GM13976 (cell line): ENCODE measurements at places on chromosomes 4 and X.
A peak's percentile ranks its signal among the peaks of the same experiment; 100 is the strongest.

DNA sequence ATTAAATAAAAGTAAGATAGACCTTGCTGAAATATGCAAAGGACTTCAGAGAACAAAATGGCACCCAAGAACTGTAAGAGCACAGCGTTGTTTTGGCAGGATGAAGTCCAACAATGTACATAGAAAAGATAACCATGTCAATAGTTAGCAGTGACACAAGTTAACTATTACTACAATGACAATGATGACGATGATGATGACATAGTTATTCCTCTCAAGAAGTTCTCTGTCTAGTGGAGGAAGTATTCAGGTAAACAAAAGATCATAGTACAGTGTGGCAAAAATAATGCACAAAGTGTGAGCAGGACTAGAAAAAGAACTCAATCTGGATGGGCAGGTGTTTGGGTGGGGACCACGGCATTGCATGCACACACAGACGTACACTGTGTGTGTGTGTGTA lies 75.3 kb upstream of the STIM2 start:
- no peak for DNase-seq

DNA sequence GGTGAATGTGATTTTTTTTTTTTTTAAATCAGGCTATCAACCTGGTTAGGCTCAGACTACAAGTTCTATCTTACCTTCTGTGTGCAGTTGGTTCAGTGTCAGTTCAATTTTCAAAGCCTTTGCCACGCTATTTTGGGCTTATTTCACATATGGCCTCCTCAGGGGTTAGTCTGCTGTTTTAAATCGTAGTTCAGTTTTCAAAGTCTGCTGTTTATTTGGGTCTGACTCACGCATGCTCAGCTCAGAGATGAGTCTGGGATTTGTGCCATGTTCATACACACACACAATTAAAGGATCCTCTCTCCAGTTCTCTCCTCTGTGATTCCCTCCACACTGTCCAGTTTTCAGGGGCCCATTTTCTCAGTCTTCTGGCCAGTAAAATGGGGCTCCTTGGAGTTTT lies 32.3 kb upstream of the ZFX start:
- no peak for DNase-seq

DNA sequence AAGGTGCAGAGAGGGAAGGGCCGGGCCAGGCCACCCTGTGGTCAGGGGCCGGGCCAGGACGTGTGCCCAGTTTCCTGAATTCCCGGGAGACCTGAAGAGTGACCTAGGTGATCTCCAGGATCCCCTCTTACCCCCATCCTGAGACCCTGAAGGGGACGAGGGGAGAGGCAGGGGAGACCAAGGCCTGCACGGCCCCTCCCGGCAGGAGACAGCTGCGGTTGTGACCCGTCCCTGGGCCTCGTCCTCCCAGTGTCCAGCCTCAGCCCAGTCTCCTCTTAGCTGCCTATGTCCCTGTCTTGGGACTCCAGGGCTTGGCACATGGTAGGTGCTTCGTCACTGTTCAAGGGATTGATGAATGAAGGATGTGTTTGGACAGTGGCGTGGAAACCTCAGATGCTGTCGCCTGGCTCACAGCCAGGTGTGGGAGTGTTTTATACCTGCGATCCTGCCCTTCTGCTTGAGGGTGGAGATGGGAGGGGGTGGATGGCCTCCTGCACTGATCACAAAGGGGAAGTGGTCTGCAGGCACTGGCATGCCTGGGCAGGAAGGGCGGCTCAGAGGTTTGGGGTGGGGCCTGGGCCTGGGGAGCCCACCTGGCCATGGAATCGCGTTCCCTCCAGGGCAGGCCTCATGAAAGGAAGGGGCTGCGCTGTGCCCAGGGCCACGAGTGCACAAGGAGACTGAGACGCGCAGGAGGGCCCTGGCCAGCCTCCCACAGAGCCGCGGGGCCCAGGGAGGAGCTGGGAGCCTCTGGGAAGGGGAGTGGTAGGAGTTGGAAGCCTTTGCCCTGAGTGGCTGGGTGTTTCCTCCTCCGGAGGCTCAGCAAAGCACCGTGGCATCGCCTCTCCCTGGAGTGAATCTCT lies 6.9 kb downstream of the SH3TC1 start:
- no peak for DNase-seq

GRCh38 chrX:4547213-4547836 lies 833.9 kb upstream of the PRKX start:
- DNase-seq: peak; percentile 36

- DNase-seq: no peak
Observed at GRCh38 chr4:54077812-54078211, 13.4 kb upstream of the CHIC2 start.

DNA sequence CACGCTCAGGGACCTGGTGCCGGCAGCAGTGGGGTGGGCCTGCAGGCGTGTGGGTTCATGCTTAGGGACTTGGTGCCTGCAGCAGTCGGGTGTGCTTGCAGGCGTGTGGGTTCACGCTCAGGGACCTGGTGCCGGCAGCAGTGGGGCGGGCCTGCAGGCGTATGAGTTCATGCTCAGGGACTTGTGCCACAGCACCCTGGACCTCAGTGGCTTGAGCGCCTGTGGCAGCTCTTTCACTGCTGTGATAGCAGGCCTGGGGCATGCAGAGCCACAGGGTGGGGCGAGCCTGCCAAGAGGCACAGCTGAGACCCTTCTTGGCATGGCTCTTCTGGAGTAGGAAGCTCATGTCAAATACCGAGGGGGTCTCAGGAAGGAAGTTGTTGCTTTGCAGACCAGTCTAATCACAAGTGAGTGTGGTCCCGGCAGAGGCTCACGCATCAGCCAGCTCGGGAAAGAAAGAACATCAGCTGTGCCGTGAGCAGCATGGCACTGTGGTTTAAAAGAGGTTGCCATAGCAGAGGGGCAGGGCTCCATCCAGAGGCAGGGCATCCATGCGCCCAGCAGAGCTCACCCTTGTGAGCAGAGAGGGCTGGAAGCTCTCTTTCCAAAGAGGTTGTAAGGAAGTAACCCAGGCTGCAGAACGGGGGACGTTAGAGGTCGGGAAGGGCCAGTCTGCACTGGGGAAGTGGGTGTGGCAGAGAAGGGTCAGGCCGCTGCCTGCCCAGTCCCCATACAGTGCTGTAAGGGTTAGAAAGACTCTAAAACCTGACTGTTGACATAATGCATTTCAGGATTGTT lies 21.1 kb downstream of the PIGG start:
- DNase-seq: no peak

DNA sequence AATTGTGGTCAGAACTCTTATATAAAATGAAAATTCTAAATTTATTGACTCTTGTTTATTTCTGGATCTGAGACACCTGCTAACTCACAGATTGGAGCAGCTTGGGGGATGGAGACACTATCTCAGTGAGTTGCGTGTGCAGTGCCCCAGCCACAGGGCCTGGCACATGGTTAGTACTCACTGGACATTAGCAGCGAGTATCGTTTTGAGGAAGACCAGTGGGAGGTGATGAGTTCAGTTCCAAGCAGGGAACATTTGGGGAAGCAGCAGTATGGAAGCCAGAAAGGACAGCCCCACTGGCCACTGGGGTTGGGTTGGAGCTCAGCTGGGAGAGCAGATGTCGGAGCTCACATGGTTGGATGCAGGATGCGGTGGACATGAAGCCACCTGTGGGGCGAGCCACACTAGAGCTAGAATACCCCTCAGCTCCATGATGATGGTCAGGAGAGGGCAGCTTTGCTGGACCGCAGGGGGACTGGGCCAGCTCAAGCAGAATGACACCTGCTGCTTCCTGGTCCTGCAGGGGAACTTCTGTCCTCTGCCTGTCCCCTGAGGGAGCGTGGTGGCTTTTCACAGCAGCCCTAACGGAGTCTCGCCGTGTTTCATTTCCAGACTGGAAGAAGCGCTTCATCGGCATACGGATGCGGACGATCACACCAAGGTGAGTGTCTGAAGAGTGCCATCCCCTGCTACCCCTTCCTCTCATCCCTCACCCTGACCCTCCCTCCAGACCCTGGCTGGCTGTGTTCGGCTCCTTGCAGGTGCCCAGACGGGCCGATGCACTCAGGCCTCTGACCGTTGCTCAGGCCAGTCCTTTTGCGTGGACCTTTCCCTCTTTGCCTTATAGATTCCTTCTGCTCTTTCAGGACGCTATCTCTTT lies 32.5 kb downstream of the HTRA3 start:
- DNase-seq: no peak

DNA sequence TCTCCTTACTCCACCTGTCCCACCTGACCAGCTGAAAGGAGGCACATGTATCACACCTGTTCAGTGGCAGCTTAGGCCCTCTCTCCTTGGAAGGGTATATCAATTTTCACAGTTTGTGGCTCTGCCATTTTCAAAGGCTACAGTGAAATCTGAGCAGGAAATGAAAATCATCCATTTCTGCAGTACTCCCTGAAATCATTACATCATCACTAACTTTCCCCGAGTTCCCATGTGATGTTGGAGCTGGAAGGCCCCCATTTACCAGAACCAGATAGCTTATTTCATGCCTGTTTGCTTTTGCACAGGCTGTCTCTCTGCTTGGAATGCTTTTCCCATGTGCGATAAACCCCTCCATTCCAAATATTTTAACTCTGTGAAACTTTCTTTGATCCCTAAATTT lies 31.0 kb upstream of the STX18 start:
- no peak for DNase-seq

DNA sequence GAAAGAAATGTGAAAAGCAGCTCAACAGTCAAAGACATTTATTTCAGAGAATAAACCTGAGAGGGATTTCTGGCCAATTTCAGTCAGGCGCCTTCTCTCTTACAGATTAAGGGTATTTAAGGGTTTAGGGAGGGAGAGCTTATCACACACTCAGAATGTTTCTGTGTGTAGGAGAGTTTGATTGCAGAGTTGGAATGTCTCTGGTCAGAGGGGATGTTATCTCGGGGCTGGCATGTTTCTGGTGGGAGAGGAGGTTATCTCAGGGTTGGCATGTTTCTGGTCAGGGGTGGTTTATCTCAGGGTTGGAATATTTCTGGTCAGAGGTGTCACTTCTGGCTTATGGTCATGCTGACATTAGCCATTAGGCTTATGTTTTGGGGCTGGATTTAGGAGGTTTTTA lies 1920.5 kb upstream of the PCDH7 start:
- DNase-seq: no peak

DNA sequence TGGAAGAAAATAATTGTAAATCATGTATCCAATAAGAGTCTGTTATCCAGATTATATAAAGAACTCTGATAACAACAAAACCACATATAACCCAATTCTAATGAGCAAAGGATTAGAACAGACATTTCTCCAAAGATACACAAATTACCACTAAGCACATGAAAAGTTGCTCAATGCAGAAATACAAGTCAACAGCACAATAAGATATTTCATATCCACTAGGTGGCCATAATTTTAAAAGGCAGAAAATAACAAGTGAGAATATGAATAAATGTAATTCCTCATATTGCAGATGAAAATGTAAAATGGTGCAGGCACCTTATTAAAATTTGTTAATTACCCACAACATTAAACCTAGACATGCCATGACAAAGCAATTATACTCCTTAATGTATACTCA lies 73.9 kb upstream of the ZCCHC13 start:
- no peak for DNase-seq

DNA sequence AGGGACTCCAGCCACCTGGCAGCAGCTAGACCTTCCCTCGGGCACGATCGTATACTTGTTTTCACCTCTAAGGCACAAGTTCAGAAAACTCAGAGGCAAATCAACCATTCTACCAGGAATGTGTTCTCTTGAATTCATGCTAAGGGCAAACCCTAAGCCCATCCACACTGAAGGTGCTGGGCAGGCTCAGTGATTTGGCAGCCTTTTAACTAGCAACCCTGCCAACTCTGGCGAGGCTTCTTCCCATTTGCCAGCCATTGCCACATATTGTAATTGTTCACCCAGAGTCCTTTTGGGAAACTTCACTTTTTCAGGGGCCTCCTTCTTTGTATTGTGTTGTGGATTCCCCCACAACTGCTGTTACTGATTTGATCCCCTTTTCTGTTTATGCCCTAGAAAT lies 298.6 kb upstream of the LDB2 start:
- no peak for DNase-seq

DNA sequence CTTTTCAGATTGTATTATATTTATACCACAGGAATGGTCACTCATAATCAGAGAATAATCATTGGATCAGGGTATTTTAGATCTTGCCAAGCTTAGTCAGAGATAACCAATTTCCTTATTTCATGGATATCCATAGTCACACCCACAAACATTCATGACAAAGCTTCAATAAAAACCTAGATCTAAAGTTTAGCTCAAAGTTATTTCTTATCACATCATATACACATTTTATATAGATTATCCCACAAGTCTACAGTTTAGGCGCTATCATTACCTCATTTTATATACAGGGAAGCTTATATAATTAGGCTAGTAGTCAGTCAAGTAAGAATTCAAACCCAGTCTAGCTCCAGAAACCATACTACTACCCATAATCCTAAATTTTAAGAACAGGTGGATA lies 82.3 kb downstream of the SLC10A7 start:
- DNase-seq: no peak

GRCh38 chr4:44616621-44617020 lies 34.8 kb downstream of the YIPF7 start:
- DNase-seq: no peak

DNA sequence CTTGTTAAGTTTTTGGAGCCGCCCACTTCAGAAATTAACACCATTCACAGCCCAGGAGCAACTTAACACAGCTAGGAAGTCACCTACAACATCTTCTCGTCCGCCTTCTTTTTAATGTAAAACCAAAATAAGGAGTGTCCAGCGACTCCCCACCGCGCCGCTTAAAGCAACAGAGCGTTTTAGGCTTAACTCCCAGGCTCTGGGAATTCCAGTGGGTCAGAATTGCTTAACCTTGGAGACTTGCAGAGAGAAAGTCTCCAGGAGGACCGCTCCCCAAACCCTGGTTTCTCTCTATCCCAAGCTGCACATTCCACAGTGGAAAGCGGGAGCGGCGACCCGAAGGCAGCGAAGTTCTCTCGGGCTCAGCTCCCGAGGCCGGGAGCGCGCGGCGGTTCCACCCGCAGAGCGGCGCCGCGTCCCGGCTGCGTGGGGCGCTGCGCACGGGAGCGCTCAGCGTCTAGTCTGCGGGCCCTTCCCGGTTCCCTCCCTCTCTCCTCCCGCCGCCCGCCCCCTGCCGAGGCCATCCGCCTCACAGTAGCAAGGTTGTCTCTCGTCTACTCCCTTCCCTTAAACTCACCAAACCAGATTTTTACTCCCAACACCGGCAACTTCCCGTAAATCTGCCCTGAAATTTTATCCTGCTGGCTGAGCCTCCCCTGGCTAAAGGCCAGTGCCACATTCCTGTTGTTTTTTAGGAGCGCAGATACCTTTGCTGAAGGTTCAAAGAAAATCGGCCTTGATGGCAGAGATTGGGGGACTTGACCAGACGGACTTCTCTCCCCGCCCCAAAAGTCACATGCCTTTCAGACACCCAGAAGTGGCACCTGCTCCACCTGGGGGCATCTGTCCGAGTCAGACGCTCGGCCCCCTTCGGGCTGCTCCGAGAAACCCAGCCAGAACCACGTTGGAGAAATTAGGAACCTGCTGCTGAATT lies at the start of gene RBM47:
Gene RBM47, minus strand, starts transcription at position 464 of the 934 bp plus-strand sequence. CDS start 190,971 bp downstream, outside the sequence.
- DNase-seq: peak; percentile 67

DNA sequence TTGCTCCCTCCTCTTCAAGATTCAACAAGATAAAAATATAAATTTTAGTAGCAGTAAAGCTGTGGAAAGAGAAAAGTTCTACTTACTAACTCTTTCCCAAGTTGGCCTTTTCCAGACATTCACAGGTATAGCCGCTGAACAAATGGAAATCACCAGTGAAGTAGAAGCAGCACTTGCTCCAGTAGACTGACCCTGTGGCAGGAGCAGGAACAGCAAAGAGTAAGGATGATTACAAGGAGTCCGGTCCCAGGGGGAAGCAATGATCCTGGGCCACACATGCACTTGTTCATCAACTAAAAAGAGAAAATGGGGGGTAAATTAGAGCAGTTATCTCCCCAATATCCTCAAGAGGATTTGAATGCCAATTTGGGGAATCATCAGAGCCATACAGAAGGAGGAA lies 184.9 kb downstream of the NAF1 start:
- no peak for DNase-seq
